ENCODE measurements at places on chromosomes 13 and 19. TPM values are rescaled to one million over a fixed set of nuclear protein-coding genes. Genes with fewer than 3 reads are reported as not detected.

Gene TDRD12
- polyA plus RNA-seq: 0.06 TPM

Gene SHD
- 0.03 TPM for polyA plus RNA-seq

Gene SPIB
- polyA plus RNA-seq: 0.10 TPM

Gene KCNN4
- 1.2 TPM for polyA plus RNA-seq

Gene PPM1N
- 0.51 TPM for polyA plus RNA-seq

Gene IGFL1
- not detected for polyA plus RNA-seq

Gene ZNF429
- polyA plus RNA-seq: 3.8 TPM

Gene INAFM1
- polyA plus RNA-seq: 13.7 TPM

Gene FCAR
- 0.19 TPM for polyA plus RNA-seq

Gene SIGLEC8
- not detected for polyA plus RNA-seq

Gene UBE2M
- polyA plus RNA-seq: 45.4 TPM

Gene SIPA1L3
- 8.4 TPM for polyA plus RNA-seq

Gene OR4F17
- polyA plus RNA-seq: not detected

Gene UPF3A
- polyA plus RNA-seq: 105 TPM

Gene TNNT1
- 32.3 TPM for polyA plus RNA-seq

Measured in heart right ventricle (tissue), 16 donors.